A549 treated with dexamethasone at 1 μM for 4 hours (cell line): ENCODE measurements at places on chromosomes 11 and 22. TPM values are rescaled to one million over a fixed set of nuclear protein-coding genes. Genes with fewer than 3 reads are reported as not detected.

Gene MFRP
- not detected in 5 replicates for total RNA-seq

Gene TBCEL
- total RNA-seq: 5.1 to 7.6 TPM (median 6.0 TPM) in 5 replicates

Gene USP47
- total RNA-seq: 26.2 to 36.2 TPM (median 32.8 TPM) in 5 replicates

Gene ANO9
- total RNA-seq: 0.52 to 1.2 TPM (median 0.66 TPM) in 5 replicates

Gene PLAAT4
- 1.5 to 2.1 TPM (median 1.6 TPM) in 5 replicates for total RNA-seq

Gene BIK
- 1.2 to 2.2 TPM (median 1.6 TPM) in 5 replicates for total RNA-seq

Gene TECTA
- total RNA-seq: 0.04 to 0.12 TPM (median 0.07 TPM) in 5 replicates

Gene OR8H1
- not detected in 5 replicates for total RNA-seq

Gene NFRKB
- total RNA-seq: 8.5 to 13.5 TPM (median 13.2 TPM) in 5 replicates

Gene TPCN2
- 8.7 to 13.6 TPM (median 12.1 TPM) in 5 replicates for total RNA-seq

Gene OR6X1
- total RNA-seq: not detected in 5 replicates
